ENCODE measurements at places on chromosomes 11 and 22. TPM values are rescaled to one million over a fixed set of nuclear protein-coding genes. Genes with fewer than 3 reads are reported as not detected.

ELMOD1 gene
- 0.47 TPM for total RNA-seq

OR8A1 gene
- total RNA-seq = not detected

LMNTD2 gene
- total RNA-seq = 8.0 TPM

DENND6B gene
- total RNA-seq = 16.7 TPM

LAYN gene
- 7.6 TPM for total RNA-seq

DNA sequence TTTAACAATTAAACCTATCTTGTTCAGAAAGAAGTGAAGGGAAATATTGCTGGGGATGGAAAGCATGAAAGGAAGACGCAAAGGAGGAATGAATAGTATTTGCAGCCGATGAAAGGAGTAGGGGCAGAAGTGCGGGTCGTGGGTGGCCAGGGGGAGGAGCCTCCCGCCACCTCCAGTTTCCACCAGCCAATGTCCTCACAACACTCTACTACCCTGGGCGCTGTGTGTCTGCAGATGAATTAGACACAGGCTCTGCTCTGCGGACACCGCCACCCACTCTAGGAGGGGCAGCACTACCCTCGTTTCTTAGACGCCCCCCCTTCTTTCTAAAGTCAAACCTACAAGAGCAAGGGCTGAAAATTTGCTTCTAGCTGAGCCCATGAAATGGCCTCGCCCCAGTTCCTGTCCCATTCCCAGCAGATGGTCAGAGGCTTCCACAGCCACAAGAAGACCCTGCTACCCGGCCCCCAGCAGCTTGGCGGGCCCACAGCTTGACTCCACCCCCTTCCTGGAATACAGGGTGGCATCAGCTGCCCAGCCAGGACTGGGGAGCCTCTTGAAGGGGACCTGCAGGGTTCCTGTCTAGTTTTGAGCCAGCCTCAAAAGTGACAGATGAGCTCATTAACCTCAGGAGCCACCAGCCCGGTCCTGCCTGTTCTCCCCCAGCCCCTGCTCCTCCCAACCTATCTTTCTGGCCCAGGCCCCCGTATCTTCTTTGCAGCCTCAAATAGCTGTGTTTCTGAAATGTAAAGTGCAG, 268.1 kb downstream of the BUD13 start:
- H3K4me1 ChIP-seq = no peaks in the 10 kb centered on the region
- no peak overlapping the region for H3K27ac ChIP-seq

DNA sequence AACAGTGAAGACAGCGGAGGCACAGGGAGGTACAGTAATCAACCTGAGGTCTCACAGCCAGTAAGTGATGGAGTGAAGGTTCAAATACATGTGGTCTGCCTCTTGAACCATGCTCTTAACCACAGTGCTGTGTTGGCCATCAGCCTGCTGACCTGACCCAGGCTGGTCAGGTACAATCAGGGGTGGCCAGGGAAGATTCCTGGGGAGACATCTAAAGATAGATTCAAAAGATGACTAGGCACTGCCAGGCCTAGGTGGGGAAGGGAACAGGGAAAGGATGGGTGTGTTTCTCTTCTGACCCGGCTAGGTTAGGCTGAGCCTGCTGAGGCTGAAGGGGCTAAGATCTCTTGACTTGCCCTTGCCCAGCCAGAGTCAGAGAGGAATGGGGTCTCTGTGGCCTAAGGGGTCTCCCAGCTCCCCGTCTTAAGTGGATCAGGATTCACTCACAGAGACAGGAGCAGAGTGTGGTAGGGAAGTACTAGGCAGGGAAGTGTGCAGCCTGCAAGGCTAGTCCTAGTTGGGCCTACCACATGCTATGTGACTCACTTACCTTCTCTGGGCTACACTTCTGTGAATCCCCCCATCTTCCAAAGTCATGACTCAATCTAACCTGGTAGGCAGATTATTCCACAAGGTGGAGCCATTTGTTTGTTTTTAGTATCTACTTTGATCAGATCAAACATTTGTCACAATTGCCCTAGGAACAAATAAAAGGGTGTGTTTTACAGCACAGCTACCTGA, 10.4 kb upstream of the SREBF2 start:
- H3K4me1 ChIP-seq = peaks cover 16% of the 10 kb centered on the region
- H3K27ac ChIP-seq = no peak overlapping the region
- no peaks in the 10 kb centered on the region for H3K36me3 ChIP-seq
- no peak for DNase-seq
- no peaks in the 10 kb centered on the region for H3K27me3 ChIP-seq

- no peak for DNase-seq
- no peaks in the 10 kb centered on the region for H3K4me1 ChIP-seq
- no peak overlapping the region for H3K27ac ChIP-seq
Measured at GRCh38 chr11:64088162-64089026, 52.7 kb downstream of the FLRT1 start.

GRCh38 chr11:21895686-21896085, 297.2 kb upstream of the ANO5 start:
- H3K27ac ChIP-seq = no peak overlapping the region
- H3K36me3 ChIP-seq = no peaks in the 10 kb centered on the region
- H3K27me3 ChIP-seq = no peaks in the 10 kb centered on the region
- H3K4me1 ChIP-seq = no peaks in the 10 kb centered on the region
- no peak for DNase-seq

DNA sequence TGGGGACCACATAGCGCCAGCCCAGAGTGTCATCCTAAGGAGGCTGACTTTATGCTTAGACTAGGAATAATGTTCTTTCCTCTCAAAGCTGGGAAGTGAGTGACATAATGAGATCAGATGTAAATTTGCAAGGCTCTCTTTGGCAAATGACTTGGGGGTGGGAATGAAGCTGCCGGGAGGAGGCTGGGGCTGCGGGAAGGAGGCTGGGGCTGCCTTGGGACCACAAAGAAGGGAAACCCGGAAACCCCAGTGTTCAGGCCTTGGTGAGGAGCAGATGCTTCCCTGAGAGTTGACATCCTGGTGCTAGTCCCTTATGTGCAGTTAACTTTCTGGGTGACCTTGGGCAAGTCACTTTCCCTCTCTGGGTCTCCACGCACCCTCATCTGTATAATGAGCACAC, 182.0 kb downstream of the CHST1 start:
- no peak overlapping the region for H3K4me3 ChIP-seq
- no peaks in the 10 kb centered on the region for H3K4me1 ChIP-seq

DNA sequence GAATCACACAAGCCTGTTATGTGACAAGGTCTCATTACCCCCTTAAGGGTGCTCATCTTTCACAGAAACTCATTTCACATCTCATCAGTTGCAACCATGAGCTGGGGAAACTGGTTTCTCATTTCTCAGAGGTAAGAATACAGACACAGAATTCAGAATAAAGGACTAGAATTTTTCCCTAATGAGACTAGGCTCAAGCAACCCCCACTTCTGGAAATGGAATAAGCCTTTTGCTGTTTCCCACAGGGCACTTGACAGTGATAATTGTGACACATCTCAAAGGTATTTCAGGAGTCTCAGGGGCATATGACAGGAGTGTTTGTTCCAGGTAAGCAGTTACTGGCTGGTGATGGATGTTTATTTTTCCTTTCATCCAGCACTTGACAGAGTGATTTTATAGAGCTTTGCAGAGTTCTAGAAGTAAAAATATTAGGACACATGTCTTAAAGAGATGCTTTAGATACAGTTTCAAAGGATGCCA, 112.9 kb upstream of the DDI1 start:
- H3K36me3 ChIP-seq = no peaks in the 10 kb centered on the region
- no peak overlapping the region for H3K4me3 ChIP-seq
- H3K27ac ChIP-seq = no peak overlapping the region
- H3K4me1 ChIP-seq = no peaks in the 10 kb centered on the region

DNA sequence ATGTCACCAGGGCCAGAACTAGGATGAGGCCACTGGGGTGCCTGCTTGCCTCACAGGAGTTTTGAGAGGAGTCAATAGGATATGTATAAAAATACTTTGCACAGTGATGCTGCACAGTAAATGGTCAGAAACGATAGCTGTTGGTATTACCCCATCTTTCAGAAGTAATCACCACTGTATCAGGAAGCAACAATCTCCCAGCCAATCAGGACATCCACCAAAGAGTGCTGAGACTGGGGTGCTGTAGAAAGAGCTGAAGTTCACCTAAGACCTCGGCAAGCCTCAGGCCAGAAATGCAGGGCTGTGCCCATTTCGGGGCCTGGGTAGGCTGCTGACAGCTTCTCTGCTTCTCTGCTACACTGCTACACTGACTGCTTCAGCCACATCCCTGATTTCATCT, 17.4 kb downstream of the LMO2 start:
- peaks cover 3% of the 10 kb centered on the region for H3K27me3 ChIP-seq
- no peaks in the 10 kb centered on the region for H3K36me3 ChIP-seq
- H3K4me1 ChIP-seq = no peaks in the 10 kb centered on the region
- no peak for DNase-seq
- H3K4me3 ChIP-seq = no peak overlapping the region
- no peak overlapping the region for H3K27ac ChIP-seq

All from kidney (tissue), 22 donors.